ENCODE measurements at places on chromosomes 3 and 15. TPM values are rescaled to one million over a fixed set of nuclear protein-coding genes. Genes with fewer than 3 reads are reported as not detected.

- peaks cover 7% of the 10 kb centered on the region for H3K4me1 ChIP-seq
- no peak for DNase-seq
- peaks cover 37% of the 10 kb centered on the region for H3K36me3 ChIP-seq
- no peak overlapping the region for H3K27ac ChIP-seq
- H3K27me3 ChIP-seq: no peaks in the 10 kb centered on the region
- no peak overlapping the region for H3K4me3 ChIP-seq
Measured at GRCh38 chr3:121483290-121483689, 62.5 kb downstream of the POLQ start.

- peak overlapping the region; percentile 60 for H3K4me3 ChIP-seq
- peaks cover 52% of the 10 kb centered on the region for H3K4me1 ChIP-seq
- H3K27ac ChIP-seq: peak overlapping the region; percentile 57
- H3K27me3 ChIP-seq: peaks cover 7% of the 10 kb centered on the region
- DNase-seq: peak; percentile 63
Measured at GRCh38 chr3:15647611-15648167, 46.1 kb downstream of the BTD start.

DNA sequence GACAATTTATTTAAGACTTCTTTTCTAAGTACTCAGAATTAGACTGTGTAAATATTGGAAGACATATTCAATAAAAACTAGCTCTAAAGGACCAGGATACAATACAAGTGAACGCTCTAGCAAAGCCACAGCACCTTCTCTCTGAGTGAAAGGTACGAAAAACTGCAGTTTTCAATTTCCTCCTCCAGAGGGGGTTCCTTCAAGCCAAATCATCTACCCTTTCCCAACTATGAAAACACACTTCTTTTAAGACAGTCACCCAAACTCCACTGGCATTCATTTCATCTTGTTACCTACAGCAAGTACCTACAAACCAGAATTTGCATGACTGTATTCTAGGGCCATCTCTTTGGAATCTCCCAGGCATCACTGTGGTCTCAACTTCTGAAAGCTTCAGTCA is 165.8 kb downstream of the ERC2 start:
- H3K4me1 ChIP-seq: no peaks in the 10 kb centered on the region
- H3K36me3 ChIP-seq: no peaks in the 10 kb centered on the region
- H3K27ac ChIP-seq: no peak overlapping the region
- no peak overlapping the region for H3K4me3 ChIP-seq
- peaks cover 6% of the 10 kb centered on the region for H3K27me3 ChIP-seq

DNA sequence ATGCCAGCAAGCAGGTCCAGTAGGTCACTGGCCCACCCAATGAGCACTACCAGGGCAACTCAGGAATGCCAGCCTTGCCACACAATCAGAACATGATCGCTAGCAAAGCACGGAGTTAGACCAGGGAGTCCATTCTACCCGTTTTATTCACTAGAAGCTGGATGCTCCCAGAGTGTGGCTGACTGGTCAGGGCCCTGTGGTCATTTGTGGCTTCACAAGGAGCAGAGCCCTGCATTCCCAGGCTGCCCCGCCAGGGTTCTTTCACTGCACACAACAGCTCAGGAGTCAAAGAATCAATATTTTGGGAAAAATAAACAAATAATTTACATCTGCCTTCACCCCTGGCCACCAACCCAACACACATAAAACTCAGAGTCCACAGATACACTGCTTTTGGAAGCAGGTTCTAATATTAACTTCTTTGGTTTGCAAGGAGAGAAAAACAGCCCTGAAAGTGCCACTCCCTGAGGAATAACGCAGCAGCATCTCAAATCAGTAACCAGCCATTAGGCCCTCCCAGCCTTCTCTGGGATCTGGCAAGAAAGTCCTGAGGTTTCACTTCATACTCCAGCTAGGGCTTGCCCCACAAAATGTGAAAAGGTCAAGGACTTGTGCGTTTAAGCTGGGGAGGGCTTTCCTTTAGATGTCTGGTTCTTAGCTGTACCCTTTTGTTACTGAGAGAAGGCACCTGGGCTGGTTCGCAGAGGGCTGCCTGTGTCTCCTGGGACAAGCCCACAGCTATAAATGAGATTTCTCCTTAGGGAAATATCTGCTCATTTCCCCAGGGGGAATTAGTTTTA is 16.0 kb downstream of the SIAH2 start:
- no peak overlapping the region for H3K4me3 ChIP-seq
- H3K27me3 ChIP-seq: no peaks in the 10 kb centered on the region
- peak overlapping the region; percentile 46 for H3K27ac ChIP-seq
- peaks cover 77% of the 10 kb centered on the region for H3K36me3 ChIP-seq
- H3K4me1 ChIP-seq: peaks cover 90% of the 10 kb centered on the region

DNA sequence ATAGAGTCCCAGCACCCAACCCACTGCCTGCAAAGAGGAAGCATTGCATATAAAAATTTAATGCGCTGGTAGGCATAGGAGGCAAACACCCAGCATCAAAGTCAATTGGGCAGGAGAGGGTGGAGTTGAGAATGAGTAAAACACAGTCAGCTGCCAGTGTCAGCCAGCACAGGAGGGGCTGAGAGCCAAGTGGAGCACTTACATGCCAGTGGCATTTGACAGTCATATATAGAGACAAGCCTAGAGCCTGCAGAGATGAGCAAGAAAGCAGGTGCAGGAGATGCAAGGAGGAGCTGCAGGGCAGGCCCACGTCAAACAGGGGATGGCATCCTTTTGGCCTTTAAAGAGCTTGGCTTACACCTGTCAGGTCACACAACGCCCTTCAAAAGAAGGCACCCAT is 27.6 kb upstream of the ZFAND6 start:
- peak overlapping the region; percentile 85 for H3K27ac ChIP-seq
- H3K36me3 ChIP-seq: no peaks in the 10 kb centered on the region
- H3K4me1 ChIP-seq: peaks cover 42% of the 10 kb centered on the region

GRCh38 chr3:36697229-36698001 is 66.9 kb downstream of the DCLK3 start:
- H3K36me3 ChIP-seq: no peaks in the 10 kb centered on the region
- H3K27me3 ChIP-seq: peaks cover 11% of the 10 kb centered on the region
- H3K4me1 ChIP-seq: no peaks in the 10 kb centered on the region
- no peak overlapping the region for H3K27ac ChIP-seq
- H3K4me3 ChIP-seq: no peak overlapping the region

GRCh38 chr15:40342416-40343320 is 1.9 kb upstream of the CCDC9B start:
- no peak for DNase-seq
- peaks cover 6% of the 10 kb centered on the region for H3K27me3 ChIP-seq
- H3K4me1 ChIP-seq: peaks cover 5% of the 10 kb centered on the region

- H3K27ac ChIP-seq: peak overlapping the region; percentile 12
- peaks cover under 1% of the 10 kb centered on the region for H3K27me3 ChIP-seq
- peaks cover 17% of the 10 kb centered on the region for H3K36me3 ChIP-seq
- peaks cover 73% of the 10 kb centered on the region for H3K4me1 ChIP-seq
- DNase-seq: no peak
Measured at GRCh38 chr15:94228611-94229010, 2.8 kb upstream of the MCTP2 start.

GRCh38 chr15:63912061-63912615 is 78.4 kb upstream of the HERC1 start:
- H3K4me1 ChIP-seq: peaks cover 5% of the 10 kb centered on the region
- no peak for DNase-seq
- H3K27ac ChIP-seq: no peak overlapping the region
- peaks cover 3% of the 10 kb centered on the region for H3K27me3 ChIP-seq

Gene GRIP2
- not detected for total RNA-seq

Gene SNX22
- total RNA-seq: 1.1 TPM

Gene GOLGA8G
- total RNA-seq: not detected

Gene TM4SF1
- 0.13 TPM for total RNA-seq

Gene ARHGEF3
- 64.1 TPM for total RNA-seq

Data from activated T-helper 1 cell treated with anti-CD3 and anti-CD28 coated beads, Interleukin-12 subunit alpha, Interleukin-12 subunit beta, Interleukin-2, Interleukin-4 antibody, amounts not matched to agents 30 ng/mL and 10 ng/mL and 1 ng/mL, durations not matched to agents 14 hours and 24 hours and 36 hours (primary cell).